CD4-positive, alpha-beta memory T cell (primary cell): ENCODE measurements at places on chromosomes 6 and 20. TPM values are rescaled to one million over a fixed set of nuclear protein-coding genes. Genes with fewer than 3 reads are reported as not detected.

- H3K27me3 ChIP-seq = no peaks in the 10 kb centered on the region
- no peak overlapping the region for H3K4me3 ChIP-seq
- no peak overlapping the region for H3K27ac ChIP-seq
Observed at GRCh38 chr20:25389401-25389857, 1.2 kb downstream of the ABHD12 start.

DNA sequence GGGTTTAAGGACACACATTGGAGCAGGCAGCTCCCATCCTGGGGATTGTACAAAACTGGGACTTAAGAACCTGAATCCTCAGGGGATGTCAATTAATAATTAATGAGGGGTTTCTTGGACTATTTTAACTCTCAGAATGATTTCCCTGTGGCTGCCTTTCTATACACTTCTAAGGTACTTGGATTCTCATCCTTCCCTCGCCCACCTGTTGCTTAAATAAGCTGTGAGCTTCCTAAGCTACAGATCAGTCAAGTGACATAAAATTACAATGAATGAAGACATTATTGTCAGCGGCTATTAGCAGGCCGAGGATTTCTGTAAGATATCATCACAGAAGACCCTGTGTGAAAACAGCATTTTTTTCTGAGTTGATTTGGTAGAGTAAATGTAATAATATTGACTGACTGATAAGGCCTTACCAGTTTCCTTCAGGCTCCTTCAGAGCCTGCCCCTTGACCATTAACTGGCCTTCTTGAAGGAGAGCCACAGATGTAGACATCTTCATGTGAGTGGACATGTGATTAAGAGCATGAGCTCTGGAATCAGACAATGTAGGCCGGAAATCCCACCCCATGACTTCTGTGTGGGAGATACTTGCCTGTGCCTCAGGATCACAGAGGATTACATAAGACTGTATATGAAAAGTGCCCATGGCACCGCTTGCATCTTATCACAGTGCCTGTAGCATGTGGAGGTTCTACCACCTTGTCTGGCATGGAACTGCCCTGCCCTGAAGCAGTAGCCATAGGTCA lies 101.7 kb downstream of the TULP4 start:
- H3K4me1 ChIP-seq = peaks cover under 1% of the 10 kb centered on the region
- H3K27me3 ChIP-seq = no peaks in the 10 kb centered on the region
- H3K36me3 ChIP-seq = no peaks in the 10 kb centered on the region
- DNase-seq = no peak
- no peak overlapping the region for H3K4me3 ChIP-seq

- no peaks in the 10 kb centered on the region for H3K4me1 ChIP-seq
- H3K4me3 ChIP-seq = no peak overlapping the region
- no peaks in the 10 kb centered on the region for H3K36me3 ChIP-seq
- no peak overlapping the region for H3K27ac ChIP-seq
- no peak for DNase-seq
Observed at GRCh38 chr20:9942736-9943135, 92.1 kb upstream of the ANKEF1 start.

DNA sequence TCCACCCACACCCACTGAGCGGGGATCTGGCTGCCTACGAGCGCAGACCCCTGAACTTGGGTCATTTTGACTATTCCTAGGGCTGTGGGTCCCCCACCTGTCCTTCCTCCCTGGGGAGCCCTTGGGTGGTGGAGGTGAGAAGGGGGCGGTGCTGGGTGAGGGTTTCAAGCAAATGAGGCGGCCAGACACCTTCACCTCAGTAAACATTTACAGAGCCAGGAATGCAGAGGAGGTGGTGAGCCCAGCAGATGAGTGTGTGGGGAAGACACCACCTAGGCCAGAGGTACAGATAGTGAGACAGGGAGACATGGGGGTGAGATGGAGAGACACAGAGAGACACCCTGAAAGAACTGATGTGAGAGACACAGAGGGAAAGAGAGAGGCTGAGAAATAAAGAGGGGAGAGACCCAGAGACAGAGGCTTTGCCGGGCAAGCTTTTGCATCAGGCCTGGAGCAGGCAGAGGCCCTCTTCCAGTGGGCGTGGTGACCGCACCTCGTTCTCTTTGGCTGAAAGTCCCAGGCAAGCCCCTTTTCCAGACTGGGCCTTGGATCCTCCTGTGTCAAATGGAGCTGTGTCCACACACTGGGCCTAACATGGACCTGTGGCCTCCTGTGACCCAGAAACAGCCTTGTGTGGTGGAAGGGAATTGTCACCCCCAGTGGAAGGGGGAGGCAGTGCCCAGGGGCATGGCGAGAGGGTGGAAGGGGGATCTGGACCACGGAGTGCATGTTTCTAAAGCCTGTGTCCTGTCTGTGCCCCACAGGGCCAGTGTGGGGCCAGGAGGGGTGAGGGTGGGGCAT lies 29.7 kb downstream of the CEBPB start:
- H3K4me1 ChIP-seq = no peaks in the 10 kb centered on the region
- no peak overlapping the region for H3K27ac ChIP-seq
- no peak overlapping the region for H3K4me3 ChIP-seq
- DNase-seq = no peak

DNA sequence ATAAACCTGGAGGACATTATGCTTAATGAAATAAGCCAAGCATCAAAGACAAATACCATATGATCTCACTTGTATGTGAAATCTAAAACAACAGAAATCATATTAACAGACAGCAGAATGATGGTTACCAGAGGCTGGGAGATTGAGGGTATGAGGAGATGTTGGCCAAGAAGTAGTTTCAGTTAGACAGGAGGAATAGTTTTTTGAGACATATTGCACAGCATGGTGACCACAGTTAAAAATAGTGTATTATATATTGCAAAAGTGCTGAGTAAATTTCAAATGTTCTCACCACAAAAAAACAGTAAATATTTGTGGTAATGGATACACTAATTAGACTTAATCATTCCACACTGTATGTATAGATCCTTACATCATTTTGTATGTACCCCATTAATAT lies 1.8 kb downstream of the GABRR1 start:
- H3K27ac ChIP-seq = no peak overlapping the region
- DNase-seq = no peak
- H3K27me3 ChIP-seq = no peaks in the 10 kb centered on the region
- no peaks in the 10 kb centered on the region for H3K36me3 ChIP-seq
- no peaks in the 10 kb centered on the region for H3K4me1 ChIP-seq

GRCh38 chr6:17591287-17591686 lies 8.8 kb upstream of the FAM8A1 start:
- H3K36me3 ChIP-seq = no peaks in the 10 kb centered on the region
- H3K27ac ChIP-seq = no peak overlapping the region
- no peak overlapping the region for H3K4me3 ChIP-seq
- no peaks in the 10 kb centered on the region for H3K27me3 ChIP-seq
- DNase-seq = no peak

GRCh38 chr20:13396022-13396421 lies 174.9 kb downstream of the ISM1 start:
- H3K4me3 ChIP-seq = no peak overlapping the region
- H3K27me3 ChIP-seq = no peaks in the 10 kb centered on the region
- no peaks in the 10 kb centered on the region for H3K36me3 ChIP-seq

GRCh38 chr6:129195643-129196042 lies 312.7 kb downstream of the LAMA2 start:
- no peak overlapping the region for H3K27ac ChIP-seq
- H3K27me3 ChIP-seq = no peaks in the 10 kb centered on the region
- no peak for DNase-seq
- no peak overlapping the region for H3K4me3 ChIP-seq
- H3K4me1 ChIP-seq = no peaks in the 10 kb centered on the region

GRCh38 chr6:40543776-40544175 lies 43.4 kb downstream of the LRFN2 start:
- H3K4me1 ChIP-seq = no peaks in the 10 kb centered on the region
- H3K36me3 ChIP-seq = no peaks in the 10 kb centered on the region
- H3K4me3 ChIP-seq = no peak overlapping the region
- H3K27me3 ChIP-seq = no peaks in the 10 kb centered on the region
- DNase-seq = no peak

DNA sequence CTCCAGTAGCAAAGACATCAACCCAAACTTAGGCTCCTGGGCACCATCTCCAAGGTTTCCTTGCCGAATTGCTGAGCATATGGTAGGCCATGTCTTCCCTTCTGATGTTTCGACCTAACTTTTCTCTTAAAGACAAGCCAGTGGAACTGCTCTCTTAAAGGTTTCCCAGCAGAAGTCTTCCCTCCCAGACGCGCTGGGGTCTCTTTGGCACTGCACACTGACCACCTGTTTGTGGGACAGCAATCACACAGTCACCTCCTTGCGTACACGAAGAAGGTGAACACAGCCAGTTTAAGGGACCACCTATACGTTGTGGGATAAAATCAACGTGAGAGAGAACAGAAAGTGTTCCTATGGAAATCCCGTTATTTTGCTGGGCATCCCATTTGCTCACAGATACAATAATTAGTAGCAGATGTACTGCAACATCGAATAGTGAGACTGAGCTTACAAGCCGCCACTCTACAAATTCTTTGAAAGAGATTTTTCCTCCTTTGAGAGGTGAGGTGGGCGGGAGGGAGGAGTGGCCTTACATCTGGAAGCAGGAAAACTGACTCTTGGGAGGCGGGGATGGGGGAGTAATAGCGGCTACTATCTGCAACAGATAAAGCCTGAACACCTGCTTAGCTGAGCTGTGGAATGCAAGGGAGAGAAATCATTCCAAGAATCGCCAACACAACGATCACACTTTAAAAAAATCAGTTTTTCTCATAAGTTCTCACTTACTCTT lies 9.9 kb downstream of the GRIK2 start:
- H3K4me1 ChIP-seq = no peaks in the 10 kb centered on the region
- no peak for DNase-seq
- no peak overlapping the region for H3K4me3 ChIP-seq
- no peaks in the 10 kb centered on the region for H3K27me3 ChIP-seq
- H3K36me3 ChIP-seq = no peaks in the 10 kb centered on the region

- no peak overlapping the region for H3K4me3 ChIP-seq
- no peaks in the 10 kb centered on the region for H3K27me3 ChIP-seq
- no peak for DNase-seq
- H3K27ac ChIP-seq = no peak overlapping the region
- peaks cover 13% of the 10 kb centered on the region for H3K36me3 ChIP-seq
Observed at GRCh38 chr6:33202799-33203198, 1.7 kb upstream of the HSD17B8 start.

GRCh38 chr20:22369100-22369499 lies 215.3 kb downstream of the FOXA2 start:
- no peak overlapping the region for H3K27ac ChIP-seq
- no peaks in the 10 kb centered on the region for H3K36me3 ChIP-seq
- H3K27me3 ChIP-seq = no peaks in the 10 kb centered on the region
- H3K4me3 ChIP-seq = no peak overlapping the region

- no peaks in the 10 kb centered on the region for H3K36me3 ChIP-seq
- H3K27me3 ChIP-seq = no peaks in the 10 kb centered on the region
- H3K27ac ChIP-seq = no peak overlapping the region
- no peak for DNase-seq
Observed at GRCh38 chr6:109632405-109632804, 58.6 kb downstream of the AK9 start.

- H3K27ac ChIP-seq = no peak overlapping the region
- H3K4me1 ChIP-seq = no peaks in the 10 kb centered on the region
- no peak for DNase-seq
- H3K36me3 ChIP-seq = no peaks in the 10 kb centered on the region
- no peaks in the 10 kb centered on the region for H3K27me3 ChIP-seq
- no peak overlapping the region for H3K4me3 ChIP-seq
Observed at GRCh38 chr6:169972101-169972651, 220.8 kb downstream of the ERMARD start.

- no peak overlapping the region for H3K4me3 ChIP-seq
- H3K36me3 ChIP-seq = no peaks in the 10 kb centered on the region
- no peaks in the 10 kb centered on the region for H3K4me1 ChIP-seq
- H3K27ac ChIP-seq = no peak overlapping the region
- no peak for DNase-seq
Observed at GRCh38 chr6:23180504-23181293, 611.3 kb downstream of the HDGFL1 start.

GRCh38 chr6:168238159-168238909 lies 81.2 kb downstream of the DACT2 start:
- no peak overlapping the region for H3K4me3 ChIP-seq
- no peak for DNase-seq

DNA sequence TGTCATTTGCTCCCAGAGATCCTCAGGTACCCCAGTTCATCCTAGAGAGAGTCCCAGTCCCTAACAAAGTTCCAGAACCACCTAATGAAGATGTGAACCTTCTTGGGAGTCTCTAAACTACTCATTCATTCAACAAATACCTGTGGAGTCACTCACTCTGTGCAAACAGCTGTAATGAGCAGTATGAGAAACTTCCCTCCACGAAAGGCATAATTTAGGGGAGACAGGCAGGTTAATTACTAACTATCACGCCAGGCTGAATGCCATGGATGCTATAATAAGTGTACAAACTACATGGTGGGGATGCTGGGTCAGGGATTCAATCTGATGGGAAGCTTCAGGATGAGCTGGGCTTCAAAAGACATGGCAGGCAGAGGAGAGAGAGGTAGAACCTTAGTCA lies 70.1 kb upstream of the AFDN start:
- H3K36me3 ChIP-seq = no peaks in the 10 kb centered on the region
- no peak overlapping the region for H3K27ac ChIP-seq
- no peak overlapping the region for H3K4me3 ChIP-seq
- H3K4me1 ChIP-seq = no peaks in the 10 kb centered on the region

GRCh38 chr6:132153221-132153898 lies 202.2 kb upstream of the CCN2 start:
- DNase-seq = no peak
- no peak overlapping the region for H3K4me3 ChIP-seq
- no peaks in the 10 kb centered on the region for H3K36me3 ChIP-seq
- H3K4me1 ChIP-seq = no peaks in the 10 kb centered on the region
- no peaks in the 10 kb centered on the region for H3K27me3 ChIP-seq

GRCh38 chr6:43999628-44000027 lies 127.6 kb downstream of the MRPL14 start:
- peaks cover 12% of the 10 kb centered on the region for H3K4me1 ChIP-seq
- H3K4me3 ChIP-seq = no peak overlapping the region
- H3K27ac ChIP-seq = no peak overlapping the region
- H3K36me3 ChIP-seq = no peaks in the 10 kb centered on the region
- DNase-seq = no peak

GRCh38 chr6:1770968-1771723 lies 161.4 kb downstream of the FOXC1 start:
- no peak for DNase-seq
- no peak overlapping the region for H3K27ac ChIP-seq
- H3K27me3 ChIP-seq = no peaks in the 10 kb centered on the region
- H3K36me3 ChIP-seq = no peaks in the 10 kb centered on the region

DNA sequence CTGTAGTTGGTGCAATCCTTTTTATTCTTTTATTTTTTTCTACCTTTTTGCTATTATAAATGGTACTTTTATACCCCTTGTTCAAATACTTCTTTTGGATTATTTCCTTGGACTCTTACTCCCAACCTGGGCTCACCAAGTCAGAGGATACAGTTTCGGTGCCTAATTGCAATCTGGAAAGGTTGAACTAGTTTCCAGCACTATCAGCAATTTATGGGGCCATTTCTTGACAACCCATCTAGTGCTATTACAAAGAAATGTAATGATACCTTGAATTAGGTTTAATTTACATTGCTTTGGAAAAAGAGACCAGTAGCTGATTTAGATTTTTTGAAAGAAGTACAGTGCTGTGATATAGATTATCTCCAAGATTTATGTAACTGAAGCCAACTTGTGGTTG lies 5.2 kb downstream of the PTPRA start:
- no peak overlapping the region for H3K27ac ChIP-seq
- no peak for DNase-seq
- peaks cover 33% of the 10 kb centered on the region for H3K4me1 ChIP-seq
- H3K27me3 ChIP-seq = no peaks in the 10 kb centered on the region
- H3K36me3 ChIP-seq = no peaks in the 10 kb centered on the region
- H3K4me3 ChIP-seq = no peak overlapping the region

Gene TMEM200A
- 1.2 TPM for total RNA-seq

Gene SNTA1
- total RNA-seq = 5.7 TPM

Gene BACH2
- total RNA-seq = 48.0 TPM

Gene NOTCH4
- 1.2 TPM for total RNA-seq

Gene SLC17A3
- total RNA-seq = 1.00 TPM

Gene VSX1
- not detected for total RNA-seq

Gene SOX18
- total RNA-seq = not detected

Gene GNAS
- total RNA-seq = 645 TPM

Gene SLC35F1
- not detected for total RNA-seq

Gene SRSF6
- 175 TPM for total RNA-seq
